ENCODE measurements at places on chromosomes 5 and 9.

DNA sequence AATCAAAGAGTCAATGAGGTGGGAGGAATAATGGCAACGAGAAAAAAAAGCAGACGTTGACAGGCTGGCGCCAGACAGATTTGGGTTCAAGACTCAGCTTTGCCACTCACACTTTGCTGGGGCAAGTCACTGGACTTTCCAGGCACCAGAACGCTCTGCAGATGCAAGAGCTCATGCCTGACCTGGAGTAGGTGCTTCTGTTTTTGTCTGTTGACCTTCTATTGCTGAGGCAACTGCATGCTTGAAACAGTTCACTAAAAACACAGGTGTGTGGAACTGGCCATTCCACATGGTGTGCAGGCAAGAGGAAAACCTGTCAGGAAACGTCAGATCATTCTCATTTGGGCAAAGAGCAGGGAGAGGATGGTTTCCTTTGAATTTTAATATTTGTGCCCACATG, 161.2 kb upstream of the SMIM23 start:
- DNase-seq: no peak

GRCh38 chr9:93496285-93496684, 42.9 kb upstream of the FAM120AOS start:
- no peak for DNase-seq

- DNase-seq: no peak
Observed at GRCh38 chr9:129383019-129383560, 205.0 kb upstream of the IER5L start.

GRCh38 chr5:107476783-107477182, 194.0 kb downstream of the EFNA5 start:
- DNase-seq: no peak

DNA sequence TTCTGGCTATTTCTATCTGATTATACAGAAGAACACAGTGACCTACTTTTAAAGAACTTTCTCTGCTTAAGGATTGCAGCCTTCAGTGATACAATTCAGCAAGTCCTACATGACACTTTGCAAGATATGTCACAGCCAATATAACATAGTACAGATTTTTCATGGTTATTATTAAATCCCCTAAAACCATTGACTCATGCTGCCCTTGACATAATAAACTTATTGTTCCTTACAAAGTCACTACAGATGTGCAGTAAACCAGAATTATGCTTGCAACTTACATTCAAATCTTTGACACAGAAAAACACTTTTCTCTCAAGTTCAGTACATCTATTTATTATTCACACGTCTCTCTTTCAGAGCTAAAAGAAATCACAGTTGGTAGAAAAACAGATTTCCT, 1136.3 kb upstream of the ACO1 start:
- no peak for DNase-seq

DNA sequence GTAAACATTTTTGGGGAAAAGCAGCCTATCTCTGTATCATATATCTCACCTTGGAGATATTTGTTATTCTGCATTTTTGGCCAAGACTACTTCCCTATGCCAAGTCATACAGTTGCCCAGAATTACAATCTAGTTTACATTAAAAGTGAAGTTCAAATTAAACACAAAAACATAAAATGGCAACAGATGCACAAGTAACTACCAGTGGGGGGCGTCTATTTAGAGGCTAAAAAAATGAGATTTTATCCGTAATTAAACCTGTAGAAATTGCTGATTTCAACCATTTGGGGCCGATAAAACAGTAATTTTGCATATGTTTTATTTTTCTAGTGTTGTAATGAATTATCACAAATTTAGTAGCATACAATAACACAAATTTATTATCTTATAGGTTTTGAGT, 787.1 kb upstream of the CHD1 start:
- no peak for DNase-seq
